ENCODE measurements at places on chromosomes 12 and 14.

DNA sequence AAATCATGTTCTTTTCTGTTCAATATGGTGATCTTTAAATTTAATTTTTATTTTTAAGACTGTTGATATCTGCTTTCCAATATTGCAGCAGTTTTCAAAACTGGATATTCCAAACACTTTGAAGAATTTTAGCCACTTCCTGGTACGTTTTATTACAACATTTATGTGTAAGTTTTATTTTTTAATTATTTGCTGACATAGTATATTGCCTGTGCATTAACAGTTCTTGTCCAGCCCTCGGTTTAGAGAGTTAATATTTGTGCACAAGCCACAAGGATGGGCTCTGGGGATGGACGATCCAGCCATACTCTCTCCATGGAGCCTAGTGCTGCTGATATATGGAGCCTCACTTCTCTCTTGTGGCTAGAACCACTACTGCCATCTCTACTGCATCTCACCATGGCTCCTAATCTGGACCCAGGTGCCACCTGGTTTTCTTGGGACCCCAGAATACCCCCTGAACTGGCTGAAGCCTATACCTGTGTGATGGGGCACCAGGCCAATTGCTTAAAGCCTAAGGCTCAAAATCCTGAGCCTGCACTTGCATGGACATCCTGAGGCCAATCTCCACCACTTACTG lies 262.5 kb downstream of the RASSF9 start:
- DNase-seq: no peak
- H3K4me1 ChIP-seq: no peaks in the 10 kb centered on the region
- no peak overlapping the region for H3K4me3 ChIP-seq
- no peaks in the 10 kb centered on the region for H3K27me3 ChIP-seq
- no peaks in the 10 kb centered on the region for H3K36me3 ChIP-seq

GRCh38 chr14:106843951-106844483 lies 1317.6 kb downstream of the TMEM121 start:
- H3K27ac ChIP-seq: peak overlapping the region; percentile 60
- no peaks in the 10 kb centered on the region for H3K36me3 ChIP-seq
- no peak for DNase-seq
- no peaks in the 10 kb centered on the region for H3K27me3 ChIP-seq
- peak overlapping the region; percentile 91 for H3K4me3 ChIP-seq

- no peak for DNase-seq
- no peaks in the 10 kb centered on the region for H3K4me1 ChIP-seq
- H3K27me3 ChIP-seq: no peaks in the 10 kb centered on the region
- no peak overlapping the region for H3K4me3 ChIP-seq
Measured at GRCh38 chr14:95667249-95667693, 19.0 kb upstream of the TCL1B start.

- DNase-seq: no peak
- H3K36me3 ChIP-seq: peaks cover 36% of the 10 kb centered on the region
- no peaks in the 10 kb centered on the region for H3K27me3 ChIP-seq
- no peak overlapping the region for H3K4me3 ChIP-seq
- peaks cover 41% of the 10 kb centered on the region for H3K4me1 ChIP-seq
Measured at GRCh38 chr14:95467232-95467631, 49.2 kb downstream of the SYNE3 start.

DNA sequence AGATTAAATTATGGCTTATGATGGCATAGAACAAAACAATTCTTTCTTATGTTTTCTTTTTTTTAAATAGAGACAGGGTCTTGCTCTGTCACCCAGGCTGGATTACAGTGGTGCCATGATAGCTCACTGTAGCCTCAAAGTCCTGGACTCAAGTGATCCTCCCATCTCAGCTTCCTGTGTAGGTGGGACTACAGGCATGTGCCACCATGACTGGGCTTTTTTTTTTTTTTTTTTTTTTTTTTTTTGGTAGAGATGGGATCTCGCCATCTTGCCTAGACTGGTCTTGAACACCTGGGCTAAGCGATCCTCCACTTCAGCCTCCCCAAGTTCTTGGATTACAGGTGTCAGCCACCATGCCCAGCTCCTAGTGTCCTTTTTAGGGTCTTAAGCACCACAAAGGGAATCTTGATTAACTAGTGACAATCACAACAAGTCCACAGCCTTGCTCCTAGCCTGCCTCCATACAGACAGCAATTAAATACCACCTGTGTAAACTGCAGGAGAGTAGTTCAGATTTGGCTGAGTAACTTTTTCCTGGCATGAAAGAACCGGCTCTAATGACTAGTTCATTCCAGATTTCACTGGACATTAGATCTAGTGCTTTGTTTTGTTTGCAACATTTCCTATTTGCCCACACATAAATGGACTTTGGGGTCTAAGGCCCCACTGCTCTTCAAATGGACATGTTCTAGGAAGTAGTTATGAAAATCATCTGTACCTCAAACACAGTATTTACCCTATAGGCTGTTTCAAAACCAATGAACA lies 61.6 kb downstream of the SH2B3 start:
- no peak for DNase-seq
- H3K4me1 ChIP-seq: no peaks in the 10 kb centered on the region
- no peaks in the 10 kb centered on the region for H3K27me3 ChIP-seq
- H3K27ac ChIP-seq: no peak overlapping the region
- H3K36me3 ChIP-seq: peaks cover 3% of the 10 kb centered on the region
- H3K4me3 ChIP-seq: no peak overlapping the region

All from CD8-positive, alpha-beta memory T cell (primary cell).